Sciatic nerve (tissue), 2 donors: ENCODE measurements at places on chromosomes 11 and 22. TPM values are rescaled to one million over a fixed set of nuclear protein-coding genes. Genes with fewer than 3 reads are reported as not detected.

Gene OR8D1
- not detected for total RNA-seq

Gene ZBTB16
- 22.7 TPM for total RNA-seq

Gene KCTD14
- total RNA-seq: 4.0 TPM

Gene NXF1
- total RNA-seq: 81.8 TPM

Gene ACR
- total RNA-seq: 1.5 TPM

Gene P2RY6
- total RNA-seq: 3.6 TPM

Gene AQP11
- 1.4 TPM for total RNA-seq

Gene FGF3
- total RNA-seq: not detected

Gene CAPN5
- total RNA-seq: 20.1 TPM

Gene TBX1
- total RNA-seq: 4.2 TPM

Gene DEFB131B
- total RNA-seq: not detected

Gene OR51I1
- not detected for total RNA-seq

Gene C11orf91
- not detected for total RNA-seq

Gene SYT9
- not detected for total RNA-seq

Gene ADAMTS15
- total RNA-seq: 6.4 TPM

Gene MUC5AC
- 0.27 TPM for total RNA-seq
